ENCODE measurements at places on chromosomes 6 and 20.

DNA sequence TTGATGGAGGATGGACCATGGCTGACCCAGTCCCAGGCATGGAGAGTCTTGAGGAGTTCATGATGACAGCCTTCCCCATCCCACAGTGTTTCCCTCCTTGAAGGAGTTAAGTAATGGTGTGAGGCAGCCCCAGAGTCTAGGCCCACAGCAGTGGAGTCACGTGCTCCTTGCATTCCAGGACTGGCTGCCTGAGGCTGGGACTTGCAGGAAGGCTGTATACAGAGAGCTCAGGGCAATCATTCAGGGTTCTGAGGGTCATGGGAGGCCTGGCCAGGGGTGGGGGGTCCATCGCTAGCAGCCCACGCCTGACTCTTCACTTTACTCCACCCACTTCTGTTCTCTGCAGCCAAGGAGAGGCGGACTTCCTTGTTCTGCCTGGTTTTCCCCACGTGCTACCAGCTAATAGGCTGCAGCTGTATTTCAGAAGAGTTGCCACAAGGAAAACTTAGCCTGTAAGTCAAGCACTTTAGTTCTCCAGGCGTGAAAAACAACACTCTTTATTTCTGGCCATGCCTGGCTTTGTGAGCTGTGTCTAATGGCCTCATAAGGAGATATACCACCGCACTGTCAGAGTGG, 272.5 kb downstream of the DHX35 start:
- DNase-seq = no peak

GRCh38 chr20:50886184-50886790, 45.0 kb downstream of the ADNP start:
- DNase-seq = no peak

DNA sequence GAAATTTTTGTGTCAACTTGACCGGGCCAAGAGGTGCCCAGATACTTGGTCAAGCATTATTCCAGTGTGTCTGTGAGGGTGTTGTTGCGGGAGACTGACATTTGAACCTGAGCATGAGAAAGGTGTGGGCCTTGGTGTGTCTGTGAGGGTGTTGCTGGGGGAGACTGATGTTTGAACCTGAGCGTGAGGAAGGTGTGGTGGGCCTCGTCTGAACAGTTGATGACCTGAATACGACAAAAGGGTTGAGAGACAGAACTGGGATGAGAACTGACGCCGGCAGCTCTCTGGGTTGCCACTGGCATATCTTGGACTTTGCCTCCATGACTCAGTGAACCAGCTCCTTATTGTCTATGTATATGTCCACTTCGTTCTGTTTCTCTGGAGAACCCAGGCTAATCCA, 240.5 kb downstream of the ERMARD start:
- DNase-seq = no peak

DNA sequence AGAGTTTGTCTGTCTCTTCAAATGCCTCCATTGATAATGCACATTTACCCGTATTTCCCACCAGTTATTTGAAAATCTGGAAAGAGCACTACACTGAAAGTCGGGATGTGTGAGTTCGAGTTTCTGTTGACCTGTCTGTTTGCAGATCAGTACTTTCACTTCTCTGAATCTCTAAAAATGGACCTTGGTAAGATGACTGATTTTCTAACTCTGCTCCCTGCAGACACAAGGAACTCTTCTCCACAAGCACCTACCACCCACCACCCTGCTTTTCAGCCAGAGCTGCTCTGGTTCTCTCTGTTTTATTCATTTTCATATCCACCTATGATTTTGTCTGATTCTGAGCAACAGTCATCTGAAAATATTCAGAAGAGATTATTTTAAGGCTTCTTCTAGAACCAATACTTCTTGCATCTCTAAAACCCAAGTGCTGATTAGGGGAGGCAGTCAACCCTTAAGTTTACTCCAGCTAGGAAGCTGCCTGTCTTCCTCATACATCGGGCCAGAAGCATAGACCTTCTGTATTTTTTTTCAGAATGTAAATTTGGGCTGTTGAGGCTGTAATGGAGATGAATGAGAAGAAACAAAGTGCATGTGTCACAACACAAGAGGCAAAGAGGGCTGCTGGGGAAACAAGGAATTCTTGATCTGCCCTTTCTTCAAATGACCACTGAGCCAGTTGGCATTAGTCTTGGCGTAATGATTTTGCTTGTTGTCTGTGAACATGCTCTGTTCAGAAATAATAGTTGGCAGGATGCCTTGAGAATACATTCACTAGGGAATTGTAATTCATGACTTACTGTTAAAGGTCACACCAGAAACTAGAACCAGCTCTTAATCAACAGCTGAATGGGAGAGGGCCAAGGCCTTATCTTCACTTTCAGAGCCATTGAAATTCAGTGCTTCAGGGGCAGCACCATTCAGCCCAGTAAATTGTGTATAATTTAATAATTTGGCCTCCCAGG, 85.4 kb upstream of the MYLIP start:
- no peak for DNase-seq

- DNase-seq = no peak
Measured at GRCh38 chr20:1277529-1278322, 11.6 kb downstream of the SNPH start.
